ENCODE measurements at places on chromosomes 2 and 18.

- no peak overlapping the region for H3K4me3 ChIP-seq
- no peak overlapping the region for H3K27ac ChIP-seq
- no peaks in the 10 kb centered on the region for H3K27me3 ChIP-seq
- no peaks in the 10 kb centered on the region for H3K36me3 ChIP-seq
Measured at GRCh38 chr2:221551864-221552263, 20.2 kb downstream of the EPHA4 start.

DNA sequence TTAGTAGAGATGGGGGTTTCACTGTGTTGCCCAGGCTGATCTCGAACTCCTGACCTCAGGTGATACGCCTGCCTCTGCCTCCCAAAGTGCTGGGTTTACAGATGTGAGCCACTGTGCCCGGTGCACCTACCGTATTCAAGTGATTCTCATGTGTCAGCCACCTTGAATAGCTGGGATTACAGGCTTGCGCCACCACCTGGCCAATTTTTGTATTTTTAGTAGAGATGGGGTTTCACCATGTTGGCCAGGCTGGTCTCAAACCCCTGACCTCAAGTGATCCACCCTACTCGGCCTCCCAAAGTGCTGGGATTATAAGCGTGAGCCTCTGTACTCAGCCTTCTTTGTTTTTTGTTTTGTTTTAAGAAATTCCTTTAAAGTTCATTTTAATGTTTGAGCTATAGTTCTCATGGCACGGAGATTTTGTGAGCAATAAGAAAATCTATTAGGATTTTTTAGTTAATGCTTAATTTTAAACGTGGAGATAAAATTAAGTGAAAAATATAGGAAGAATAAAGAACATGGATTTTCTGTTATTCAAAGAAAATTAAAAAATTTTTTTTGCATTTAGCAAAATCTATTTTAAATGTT, 242.6 kb downstream of the PHLPP1 start:
- no peaks in the 10 kb centered on the region for H3K27me3 ChIP-seq
- peaks cover 5% of the 10 kb centered on the region for H3K36me3 ChIP-seq
- H3K4me1 ChIP-seq = no peaks in the 10 kb centered on the region

- no peak overlapping the region for H3K27ac ChIP-seq
- H3K27me3 ChIP-seq = no peaks in the 10 kb centered on the region
Measured at GRCh38 chr2:133952420-133952819, 301.5 kb upstream of the MGAT5 start.

- H3K27me3 ChIP-seq = no peaks in the 10 kb centered on the region
- H3K4me3 ChIP-seq = no peak overlapping the region
- H3K36me3 ChIP-seq = no peaks in the 10 kb centered on the region
- peaks cover 7% of the 10 kb centered on the region for H3K4me1 ChIP-seq
- peak overlapping the region; percentile 71 for H3K27ac ChIP-seq
Measured at GRCh38 chr2:77008853-77009252, 513.3 kb downstream of the LRRTM4 start.

DNA sequence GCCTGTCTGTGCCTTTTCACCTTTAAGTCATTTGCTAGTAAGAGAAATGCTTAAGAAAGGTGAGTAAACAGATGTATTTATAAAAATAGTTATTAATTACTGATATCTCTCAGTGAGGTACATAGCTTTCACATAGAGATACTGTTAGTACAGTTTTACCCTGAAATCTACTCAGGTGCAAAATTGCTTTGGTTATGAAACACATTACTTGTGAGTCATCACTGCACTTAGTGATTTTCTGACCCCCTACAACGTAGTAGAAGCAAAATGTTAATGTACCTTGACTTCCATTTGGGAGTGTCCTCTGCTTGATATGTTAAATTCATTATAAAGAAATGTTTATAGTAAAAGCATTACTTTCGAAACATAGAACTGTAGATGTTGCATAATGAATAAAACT, 6.5 kb downstream of the GLS start:
- H3K36me3 ChIP-seq = no peaks in the 10 kb centered on the region
- no peak overlapping the region for H3K27ac ChIP-seq
- no peak for DNase-seq
- no peak overlapping the region for H3K4me3 ChIP-seq
- H3K27me3 ChIP-seq = no peaks in the 10 kb centered on the region

GRCh38 chr18:57595347-57595746, 8.8 kb upstream of the FECH start:
- no peaks in the 10 kb centered on the region for H3K27me3 ChIP-seq
- no peak overlapping the region for H3K4me3 ChIP-seq
- peaks cover 53% of the 10 kb centered on the region for H3K36me3 ChIP-seq
- no peak overlapping the region for H3K27ac ChIP-seq
- no peaks in the 10 kb centered on the region for H3K4me1 ChIP-seq

Measured in tibial nerve (tissue), 4 donors.